Stimulated activated CD8-positive, alpha-beta memory T cell treated with anti-CD3 and anti-CD28 coated beads, Interleukin-7, amount 100 ng/mL, for 4 hours (primary cell): ENCODE measurements at places on chromosomes 1 and 21.

DNA sequence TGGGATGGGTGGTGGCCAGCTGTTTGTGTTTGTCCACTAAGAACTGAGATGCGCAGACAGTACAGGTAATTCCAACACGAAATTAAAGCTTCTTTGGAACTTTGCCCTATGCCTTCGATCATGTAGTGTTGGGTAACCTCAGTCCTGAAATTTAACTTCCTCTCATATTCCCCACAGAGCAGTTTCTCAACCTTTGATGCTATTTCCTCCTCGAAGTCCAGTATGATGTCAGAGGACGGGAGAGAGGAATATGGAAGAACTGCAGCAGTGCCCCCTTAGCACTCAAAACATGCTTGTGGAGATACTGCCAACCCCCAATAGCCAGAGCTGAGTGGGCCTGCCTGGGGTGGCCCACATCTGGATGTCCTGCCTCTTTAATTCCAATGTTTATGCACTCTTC lies 3.6 kb downstream of the LPAR3 start:
- DNase-seq: no peak

GRCh38 chr1:153206631-153207030 lies 3.4 kb downstream of the LELP1 start:
- no peak for DNase-seq

- no peak for DNase-seq
Measured at GRCh38 chr1:197103300-197103699, 36.2 kb upstream of the F13B start.

- DNase-seq: no peak
Measured at GRCh38 chr1:177959811-177960515, 9.9 kb downstream of the SEC16B start.

DNA sequence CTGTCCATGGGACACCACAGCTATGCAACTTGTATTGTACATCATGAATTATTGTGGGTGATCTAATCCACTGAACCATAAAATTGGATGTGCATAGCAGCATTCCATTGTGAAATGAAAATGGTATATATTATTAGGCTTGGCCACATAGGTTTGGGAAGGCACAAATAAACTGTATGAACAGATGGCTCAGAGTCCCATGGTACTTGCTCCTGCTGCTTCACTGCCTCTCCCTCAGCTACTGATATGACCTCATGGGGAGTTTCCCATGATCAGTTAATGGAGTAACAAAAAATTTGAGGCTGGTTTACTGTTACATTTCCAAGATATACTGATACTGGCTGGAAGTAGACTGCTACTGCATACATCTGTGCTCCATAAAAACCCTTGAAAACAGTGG lies 152.7 kb upstream of the NEGR1 start:
- no peak for DNase-seq

DNA sequence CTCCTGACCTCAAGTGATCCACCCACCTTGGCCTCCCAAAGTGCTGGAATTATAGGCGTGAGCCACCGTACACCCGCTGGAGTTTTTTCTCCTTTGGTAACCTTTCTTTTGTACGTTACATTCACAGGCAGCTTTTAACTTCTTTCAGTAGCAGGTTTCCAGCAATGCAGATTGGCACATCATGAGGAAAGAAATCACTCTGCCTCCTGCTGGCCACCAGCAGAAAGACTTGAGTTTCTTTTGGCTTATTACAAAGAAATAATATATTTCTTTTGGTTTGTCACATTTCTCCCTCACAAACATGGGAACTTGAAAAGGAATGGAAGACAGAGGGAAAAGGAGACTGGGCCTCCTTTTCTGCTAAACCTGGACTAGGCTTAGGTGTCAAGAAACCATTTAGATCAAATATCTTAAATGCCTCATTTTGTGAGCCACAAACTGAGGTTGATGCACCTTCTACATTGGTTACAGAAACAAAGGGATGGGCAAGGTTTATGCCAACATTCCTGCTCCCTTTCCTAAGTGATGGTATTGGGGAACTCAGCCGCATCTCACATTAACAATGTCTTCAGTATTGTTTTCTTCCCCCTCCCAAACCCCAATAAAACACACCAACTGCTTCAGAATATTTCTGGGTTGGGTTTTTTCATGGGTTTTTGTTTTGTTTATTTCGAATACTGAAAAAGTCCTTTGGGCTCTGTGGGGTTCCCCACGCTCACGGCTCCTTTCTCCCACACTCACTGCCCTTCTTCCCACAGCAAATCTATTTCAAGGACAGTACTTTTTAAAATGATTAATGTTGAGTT lies 7.7 kb downstream of the ENSA start:
- peak; percentile 21 for DNase-seq

DNA sequence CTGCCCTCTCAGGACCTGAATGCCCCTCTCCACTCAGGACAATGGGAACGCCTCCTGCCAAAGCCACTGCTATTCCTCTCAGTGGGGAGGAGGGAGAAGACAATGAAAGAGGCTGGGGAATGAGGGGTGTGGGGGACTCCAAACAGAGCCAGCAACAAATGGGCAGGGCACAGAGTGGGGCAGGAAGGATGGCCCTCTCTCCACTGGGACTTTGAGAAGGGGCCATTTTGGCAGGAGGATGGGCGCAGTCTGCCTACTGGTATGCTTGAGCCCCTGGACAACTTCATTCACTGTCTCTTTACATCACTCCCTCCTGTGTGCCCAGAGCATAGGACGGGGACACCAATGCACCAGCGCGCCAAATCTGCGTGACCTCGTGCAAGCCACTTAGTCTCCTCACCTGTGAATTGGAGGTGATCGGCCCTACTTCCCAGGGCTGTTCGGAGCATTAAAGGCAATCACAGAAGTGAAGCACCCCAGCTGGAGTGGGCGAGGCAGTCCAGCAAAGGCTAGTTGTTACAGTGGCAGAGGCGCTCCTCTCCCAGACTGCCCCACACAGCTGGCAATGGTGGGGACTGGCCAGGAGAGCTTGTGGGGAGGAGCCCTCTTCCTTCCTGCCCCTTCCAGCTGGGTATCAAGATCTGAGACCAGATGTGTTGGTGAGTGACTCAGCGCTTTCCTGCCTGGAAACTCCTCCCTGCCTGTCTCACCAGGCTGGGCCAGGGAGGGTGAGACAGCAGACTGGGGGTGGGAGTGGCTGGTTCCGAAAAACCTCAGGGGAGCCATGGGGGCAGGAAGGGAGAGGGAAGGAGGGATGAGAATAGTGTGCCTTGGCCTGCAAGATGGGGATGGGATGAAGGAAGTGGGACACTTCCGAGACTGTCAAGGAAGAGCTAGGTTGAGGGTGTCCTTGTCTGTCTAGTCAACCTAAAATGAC lies 22.4 kb upstream of the SYNC start:
- no peak for DNase-seq

DNA sequence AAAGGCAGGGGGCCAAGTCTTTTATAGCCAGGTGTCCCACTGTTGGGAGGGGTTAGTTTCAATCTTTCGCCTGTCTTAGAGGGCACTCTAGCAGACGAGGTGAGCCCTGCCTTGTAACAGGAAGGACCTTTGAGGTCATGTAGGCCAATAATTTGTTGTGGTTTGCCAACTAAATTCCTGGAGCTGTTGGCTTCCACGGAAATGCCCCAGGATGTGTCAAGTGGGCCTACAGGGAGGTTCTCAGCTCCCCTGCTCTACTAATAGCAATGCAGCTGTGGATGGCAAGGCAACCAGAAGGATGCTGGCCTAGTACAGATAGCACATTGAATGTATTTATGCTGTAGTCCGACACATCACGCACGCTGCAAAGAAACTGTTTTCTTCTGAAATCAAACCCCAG lies 22.3 kb upstream of the CASQ2 start:
- no peak for DNase-seq

DNA sequence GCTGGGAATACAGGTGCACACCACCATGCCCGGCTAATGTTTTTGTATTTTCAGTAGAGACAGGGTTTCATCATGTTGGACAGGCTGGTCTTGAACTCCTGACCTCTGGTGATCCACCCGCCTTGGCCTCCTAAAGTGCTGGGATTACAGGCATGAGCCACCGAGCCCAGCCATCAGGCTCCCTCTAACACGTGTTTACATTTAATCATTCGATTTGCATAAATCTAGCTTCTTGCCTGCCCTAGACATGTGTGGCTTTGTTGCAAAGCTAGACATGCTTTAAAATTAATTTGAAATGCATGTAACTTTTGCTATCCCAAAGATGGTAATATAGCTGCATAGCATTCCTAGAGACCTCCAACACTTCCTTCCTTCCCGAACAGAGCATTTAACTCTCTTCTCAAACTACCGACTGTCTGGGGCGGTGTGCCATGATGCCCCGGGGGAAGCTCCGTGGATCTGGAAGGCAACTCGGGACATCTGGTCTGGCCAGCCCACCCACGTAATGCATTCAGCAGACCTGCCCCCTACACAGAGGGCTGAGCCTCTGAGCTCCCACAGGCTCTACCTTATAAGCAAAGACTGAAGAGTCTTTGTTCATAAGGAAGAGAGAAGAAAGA lies 34.6 kb upstream of the NID1 start:
- DNase-seq: no peak

DNA sequence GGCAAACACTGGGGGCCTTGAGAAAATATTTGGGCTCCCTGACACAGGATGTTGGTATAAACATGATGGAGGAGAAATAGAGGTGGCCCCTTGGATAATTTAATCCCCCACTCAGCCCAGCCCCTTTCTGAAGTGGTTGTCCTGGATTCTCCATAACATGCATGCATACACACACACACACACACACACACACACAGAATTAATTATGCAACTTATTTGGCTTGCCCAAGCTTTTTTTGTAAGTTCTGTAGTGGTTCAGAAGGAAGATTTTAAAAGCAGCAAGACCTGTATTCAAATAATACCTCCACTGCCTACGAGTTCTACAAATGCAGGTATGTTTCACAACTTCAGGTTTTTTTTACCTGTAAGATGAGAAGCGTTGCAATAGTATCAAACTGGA lies 15.0 kb downstream of the ATF3 start:
- no peak for DNase-seq

DNA sequence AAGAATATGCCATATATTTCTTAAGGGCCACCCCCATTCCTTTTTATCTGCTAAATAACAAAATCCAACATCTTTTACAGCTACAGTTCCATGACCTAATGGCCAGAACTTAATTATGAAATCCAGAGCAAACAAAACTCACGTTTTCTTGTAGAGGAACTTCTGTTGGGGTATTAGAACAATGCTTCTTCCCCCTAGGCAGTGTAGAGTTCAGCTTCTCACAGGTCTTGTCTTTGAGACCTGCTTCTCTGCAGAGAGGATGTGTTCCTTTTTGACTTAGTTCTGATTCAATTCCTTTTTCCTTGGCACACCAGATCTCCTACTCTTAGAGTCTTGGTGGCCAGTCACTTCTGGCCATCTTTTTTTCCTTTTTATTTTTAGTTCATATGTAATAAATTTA lies 22.2 kb downstream of the VAV3 start:
- DNase-seq: no peak

GRCh38 chr1:18632783-18633421 lies 2.3 kb downstream of the PAX7 start:
- no peak for DNase-seq

DNA sequence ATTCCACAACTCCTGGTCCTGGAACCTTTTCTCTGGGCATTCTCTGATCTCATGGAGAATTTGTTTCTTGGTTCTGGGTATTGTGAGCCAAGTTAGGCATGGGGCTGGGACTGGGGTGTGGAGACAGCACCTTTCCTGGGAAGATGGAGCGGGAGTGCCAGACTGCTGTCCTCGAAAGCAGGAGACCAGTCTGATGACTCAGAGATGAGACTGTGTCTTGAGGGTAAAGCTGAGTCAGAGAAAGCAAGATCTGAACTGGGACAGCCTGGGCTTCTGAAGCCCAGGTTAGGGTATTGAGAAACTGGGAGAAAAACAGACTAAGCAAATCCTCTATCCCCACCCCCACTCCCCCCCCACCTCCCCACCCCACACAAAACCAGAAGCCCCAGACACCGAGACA lies 2.2 kb upstream of the KANK4 start:
- DNase-seq: no peak

DNA sequence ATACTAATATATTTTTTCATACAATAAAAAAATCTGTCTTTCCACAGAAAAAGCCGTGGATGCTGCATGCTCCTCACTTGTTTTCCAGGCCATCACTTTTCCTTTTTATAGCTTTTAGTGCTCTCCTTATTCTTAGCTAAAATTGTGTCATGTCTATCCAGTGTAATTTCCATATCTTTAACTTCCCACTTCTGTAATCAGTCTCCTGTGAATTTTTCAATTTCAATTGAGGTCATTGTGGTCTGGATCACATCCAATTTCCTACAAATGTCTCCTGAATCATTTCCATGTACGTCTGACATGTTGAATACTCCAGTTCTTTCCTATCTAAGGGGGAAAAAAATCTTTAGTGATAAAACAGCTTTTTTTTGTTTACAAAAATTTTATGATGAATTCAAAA lies 838.2 kb upstream of the B3GALT2 start:
- no peak for DNase-seq

- DNase-seq: no peak
Measured at GRCh38 chr1:192201303-192201702, 43.0 kb downstream of the RGS18 start.

DNA sequence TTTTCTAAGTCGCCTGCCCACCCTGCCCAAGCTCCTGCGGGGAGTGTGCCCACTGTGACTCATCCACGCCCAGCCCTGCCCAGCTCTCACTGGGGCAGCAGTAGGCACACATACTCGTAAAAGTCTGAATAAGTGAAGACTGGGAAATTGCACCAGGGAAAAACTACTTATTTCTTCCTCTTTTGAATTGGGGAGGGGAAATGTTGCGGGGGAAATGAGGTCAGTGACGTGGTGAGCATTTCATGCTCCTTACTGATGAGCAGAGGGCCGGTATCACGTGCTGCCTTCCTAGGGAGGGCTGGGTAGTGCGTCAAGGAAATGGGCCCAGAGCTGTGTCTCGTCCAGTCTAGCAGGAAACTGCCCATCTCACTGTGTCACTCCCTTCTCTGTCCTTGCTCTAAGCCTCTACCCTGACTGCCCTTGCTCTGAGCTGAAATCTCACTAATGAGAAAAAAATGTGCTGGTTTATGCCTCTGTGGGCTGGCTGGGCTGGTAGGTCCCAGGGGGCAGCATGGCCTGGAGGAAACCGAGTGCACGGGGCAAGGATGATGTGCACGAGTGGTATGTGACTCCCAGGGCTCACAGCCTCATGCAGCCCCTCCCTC lies 13.5 kb upstream of the TNFRSF1B start:
- DNase-seq: no peak

DNA sequence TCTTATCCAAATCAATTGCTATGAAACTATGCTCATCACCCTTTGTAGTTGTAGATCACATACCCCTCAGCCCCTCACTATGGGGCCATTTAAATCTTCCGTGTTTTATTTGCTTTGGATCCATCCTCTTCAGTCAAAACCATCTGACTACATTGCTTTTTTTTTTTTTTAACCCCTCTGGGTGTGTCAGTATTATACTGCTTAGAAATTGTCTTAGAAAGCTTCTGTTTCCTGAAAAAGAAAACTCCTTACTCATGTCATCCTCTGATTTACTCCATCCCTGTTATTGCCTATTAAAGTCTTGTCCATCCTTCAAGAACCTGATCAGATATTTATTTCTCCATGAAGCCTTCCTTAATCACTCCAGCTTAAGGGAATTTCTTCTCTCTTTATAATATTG lies 74.0 kb upstream of the HSD17B7 start:
- no peak for DNase-seq
